Stimulated activated CD4-positive, alpha-beta T cell treated with anti-CD3 and anti-CD28 coated beads, Interleukin-15, amount 100 ng/mL, for 1 hour (primary cell): ENCODE measurements at places on chromosomes 5 and 9.

GRCh38 chr5:121967187-121967586 is 5.4 kb downstream of the SRFBP1 start:
- no peak for DNase-seq

GRCh38 chr5:72508241-72509170 is 1.3 kb upstream of the ZNF366 start:
- no peak for DNase-seq

GRCh38 chr9:136685790-136686533 is 1.3 kb downstream of the AGPAT2 start:
- DNase-seq: no peak

DNA sequence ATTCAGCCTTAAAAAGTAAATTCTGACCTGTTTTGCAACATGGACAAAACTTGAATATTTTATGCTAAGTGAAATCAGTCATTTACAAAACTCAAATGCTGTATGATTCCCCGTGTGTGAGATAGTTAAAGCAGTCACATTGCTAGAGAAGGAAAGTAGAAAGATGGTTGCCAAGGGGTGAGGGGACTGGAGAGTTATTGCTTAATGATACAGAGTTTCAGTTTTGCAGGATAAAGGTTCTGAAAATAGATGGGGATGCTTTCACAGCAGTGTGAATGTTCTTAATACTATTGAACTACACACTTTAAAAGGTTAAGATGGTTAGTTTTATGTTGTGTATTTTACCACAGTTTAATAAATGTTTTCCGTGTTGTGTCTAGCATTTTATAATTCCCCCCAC is 51.2 kb downstream of the SGCD start:
- DNase-seq: no peak

GRCh38 chr5:98906756-98907355 is 22.0 kb downstream of the CHD1 start:
- DNase-seq: no peak

DNA sequence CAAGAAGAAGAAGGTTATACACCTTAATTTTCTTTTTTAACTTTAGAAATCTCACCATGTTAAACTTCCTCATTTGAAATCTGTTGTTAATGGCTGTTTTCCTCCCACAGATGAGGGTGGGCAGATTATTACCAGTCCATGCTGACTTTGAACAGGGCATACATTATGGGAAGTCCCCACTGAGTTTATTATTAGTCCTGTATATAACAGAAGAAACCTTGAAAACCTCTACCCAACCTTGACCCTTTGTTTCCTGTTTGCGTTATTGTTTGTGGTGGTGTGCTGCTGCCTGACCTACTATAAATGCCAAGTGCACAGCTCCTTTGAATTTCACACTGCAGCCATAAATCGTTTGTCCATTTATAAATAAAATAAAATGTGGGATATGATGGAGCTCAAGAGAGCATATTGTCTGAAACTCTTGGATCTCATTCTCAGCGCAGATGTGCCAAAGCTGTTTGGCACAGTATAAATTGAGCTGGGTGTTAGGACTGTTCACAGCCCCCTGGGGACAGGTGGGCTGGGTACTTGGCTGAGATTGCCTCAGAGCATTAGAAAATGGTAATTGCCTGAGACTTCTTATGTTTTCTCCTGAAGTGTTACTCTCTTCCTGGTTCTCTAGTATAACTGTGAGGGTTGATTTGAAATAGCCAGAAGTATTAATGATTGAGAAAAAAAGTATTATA is 139.6 kb downstream of the SPATA31D1 start:
- no peak for DNase-seq
